Suppressor macrophage treated with lipopolysaccharide for 4 hours (primary cell): ENCODE measurements at places on chromosomes 5 and 9.
A peak's percentile ranks its signal among the peaks of the same experiment; 100 is the strongest.

- DNase-seq = no peak
These were observed 175.8 kb downstream of the ADAMTS6 start for GRCh38 chr5:65305913-65306312.

GRCh38 chr5:168995024-168995423, 305.9 kb downstream of the SLIT3 start:
- no peak for DNase-seq

DNA sequence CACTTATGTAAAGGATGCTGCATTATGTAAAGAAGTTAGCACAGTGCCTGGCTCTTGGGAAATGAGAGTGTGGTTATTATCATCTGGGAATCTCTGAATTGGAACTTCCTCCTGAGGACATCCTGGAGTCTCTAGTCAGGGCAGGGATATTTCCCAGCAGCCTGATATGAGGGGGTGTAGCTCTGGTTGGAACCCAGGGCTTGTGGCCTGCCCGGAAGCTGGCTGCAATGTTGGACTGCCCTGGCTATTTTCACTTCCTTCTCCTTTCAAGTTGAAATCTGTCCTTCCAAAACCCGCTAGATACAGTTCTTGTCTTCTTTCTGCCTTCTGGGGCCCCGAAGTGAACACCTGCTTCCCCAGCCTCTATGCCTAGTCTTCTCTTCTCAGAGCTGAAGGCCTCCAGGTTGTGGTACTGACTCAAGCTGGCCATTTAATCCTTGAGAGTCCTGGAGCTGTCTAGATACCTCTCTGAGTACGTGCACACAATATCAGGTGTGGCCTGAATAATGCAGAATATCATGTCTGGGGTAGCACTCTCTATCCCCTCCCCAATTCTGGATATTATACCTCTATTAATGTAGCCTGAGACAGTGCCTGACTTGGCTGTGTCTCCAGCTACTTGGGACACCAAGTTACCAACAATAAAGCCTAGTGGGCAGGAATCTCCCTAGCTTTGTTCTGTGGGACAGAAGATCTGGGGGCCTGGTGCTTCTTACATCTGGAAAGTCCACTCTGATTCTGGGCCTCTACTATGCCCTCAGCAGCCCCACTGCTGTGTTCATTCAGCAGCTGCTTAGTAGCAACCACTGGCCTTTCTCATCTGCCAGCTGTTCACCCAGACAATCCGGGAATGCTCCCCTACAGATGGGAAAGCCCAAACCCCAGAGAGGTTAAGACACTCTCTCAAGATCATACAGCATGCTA, 45.0 kb downstream of the SLC6A7 start:
- DNase-seq = peak; percentile 91

DNA sequence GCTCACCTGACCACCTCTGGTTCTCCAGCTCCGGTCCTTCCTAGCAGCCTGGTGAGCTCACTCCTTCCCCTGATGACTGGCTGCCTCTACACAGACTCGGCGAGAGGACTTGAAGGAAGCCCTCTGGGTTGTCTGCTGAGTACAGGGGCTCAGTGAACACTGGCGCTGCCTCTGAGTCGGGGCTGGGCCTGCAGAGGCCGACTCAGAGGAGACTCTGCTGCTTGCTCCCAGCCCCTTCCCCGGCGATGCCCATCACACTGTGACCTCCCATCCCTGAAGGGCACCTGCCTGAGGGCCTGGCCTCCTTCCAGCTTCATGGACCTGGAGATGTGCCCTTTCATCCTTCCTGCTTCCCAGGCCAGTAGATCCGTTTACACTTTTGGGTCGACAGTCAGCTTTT, 22.0 kb downstream of the CRB2 start:
- DNase-seq = no peak

GRCh38 chr9:77672183-77672582, 24.1 kb upstream of the GNA14 start:
- no peak for DNase-seq

DNA sequence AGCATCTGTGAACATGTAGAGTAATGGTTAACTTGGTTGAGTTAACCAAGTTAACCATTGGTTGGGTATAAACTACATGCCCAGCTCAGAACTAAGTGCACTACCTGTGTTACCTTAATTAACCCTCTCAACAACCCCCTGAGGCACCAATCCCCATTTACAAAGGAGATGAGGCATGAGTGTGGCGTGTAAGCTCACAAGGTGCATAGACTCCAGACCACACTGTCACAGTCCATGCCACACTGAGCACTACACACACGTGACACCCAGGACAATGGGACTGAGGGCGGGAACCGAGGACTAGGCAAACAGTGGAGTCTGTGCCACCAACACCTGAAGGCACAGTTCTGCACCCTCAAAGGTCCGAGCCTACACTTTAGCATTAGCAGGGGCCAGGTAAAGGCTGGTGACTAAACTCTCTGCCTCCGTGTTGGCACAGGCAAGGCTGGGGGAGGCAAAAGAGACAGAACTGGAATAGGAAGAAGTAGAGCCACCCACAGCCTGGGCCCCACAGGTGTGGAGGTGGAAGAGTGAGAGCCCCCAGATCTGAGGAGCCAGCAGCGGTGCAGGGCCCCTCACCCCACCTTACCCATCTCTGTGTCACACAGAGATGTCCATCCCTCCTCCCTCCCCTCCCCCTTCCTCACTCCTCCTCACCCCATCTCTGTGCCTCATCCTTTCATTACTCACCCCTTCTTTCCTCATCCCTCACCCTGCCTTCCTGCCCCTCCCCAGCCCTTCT, 2.2 kb upstream of the DNAJB5 start:
- peak; percentile 48 for DNase-seq
